ENCODE measurements at places on chromosomes 1 and 21.

DNA sequence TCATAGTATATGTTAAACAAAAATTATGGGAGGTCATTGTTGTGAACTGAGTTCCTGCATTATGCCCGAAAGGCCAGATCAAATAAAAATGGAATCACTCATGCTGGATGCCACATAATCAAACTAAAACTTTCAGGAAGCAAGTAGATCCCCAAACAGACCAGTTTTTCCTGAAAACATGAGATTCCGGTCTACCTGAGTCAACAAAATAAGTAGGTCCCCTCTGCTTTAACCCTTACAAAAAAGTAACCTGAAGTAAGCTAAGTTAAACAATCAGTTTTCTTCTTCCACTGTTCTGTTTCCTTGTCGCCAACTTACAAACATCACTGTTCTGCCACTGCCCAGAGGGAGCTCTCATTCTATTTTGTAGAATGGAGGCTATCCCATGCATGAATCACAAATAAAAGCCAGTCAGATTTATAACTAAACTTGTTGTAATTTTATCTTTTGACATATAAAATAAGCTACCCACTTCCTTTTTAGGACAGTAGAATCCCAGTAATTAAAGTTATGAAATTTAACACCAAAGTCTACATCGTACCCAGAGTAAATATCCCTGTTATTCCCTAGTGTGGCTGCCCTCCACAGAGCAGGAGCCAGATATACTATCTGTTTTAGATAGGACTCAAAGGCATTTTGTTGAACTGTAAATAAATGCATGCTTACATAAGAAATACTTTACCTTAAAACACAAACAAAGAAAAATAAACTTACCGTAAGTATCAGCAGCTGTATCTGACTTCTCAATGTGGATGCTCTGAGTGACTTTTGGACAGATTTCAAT lies 149.4 kb downstream of the TIAM1 start:
- no peak for DNase-seq
- H3K36me3 ChIP-seq: no peaks in the 10 kb centered on the region
- no peaks in the 10 kb centered on the region for H3K27me3 ChIP-seq
- H3K4me3 ChIP-seq: no peak overlapping the region

GRCh38 chr1:39220891-39221870 lies 16.7 kb downstream of the MACF1 start:
- H3K4me1 ChIP-seq: no peaks in the 10 kb centered on the region
- DNase-seq: no peak
- no peak overlapping the region for H3K4me3 ChIP-seq
- no peaks in the 10 kb centered on the region for H3K36me3 ChIP-seq
- H3K27me3 ChIP-seq: no peaks in the 10 kb centered on the region

DNA sequence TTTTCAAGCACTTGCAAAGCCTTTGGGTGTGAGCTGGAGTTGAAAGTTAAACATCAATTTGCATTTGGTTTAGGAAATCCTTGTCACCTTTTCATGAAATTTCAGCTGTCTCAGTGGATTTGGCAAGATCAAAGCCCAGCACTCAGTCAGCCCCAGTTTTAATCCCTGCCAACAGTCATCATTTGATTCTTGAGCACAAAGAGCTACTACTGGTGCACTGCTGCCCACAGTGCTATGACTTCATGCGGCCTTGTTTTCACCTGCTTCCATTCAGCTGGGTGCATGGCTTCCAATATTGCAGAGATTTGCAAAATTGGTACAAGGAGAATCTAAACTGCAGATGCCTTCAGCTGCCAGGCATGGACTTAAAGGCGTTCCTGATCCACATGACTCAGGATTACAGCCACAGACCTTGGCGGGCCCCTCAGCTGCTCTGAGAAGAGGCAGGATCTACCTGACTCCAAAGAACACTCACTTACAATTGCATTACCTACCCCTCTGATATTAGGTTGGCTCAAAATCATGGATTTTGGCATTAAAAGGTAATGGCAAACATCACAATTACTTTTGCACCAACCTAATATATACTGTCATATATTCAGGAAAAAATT lies 259.1 kb downstream of the DSCAM start:
- no peaks in the 10 kb centered on the region for H3K36me3 ChIP-seq
- H3K4me1 ChIP-seq: no peaks in the 10 kb centered on the region
- no peak for DNase-seq
- no peaks in the 10 kb centered on the region for H3K27me3 ChIP-seq

- H3K27ac ChIP-seq: no peak overlapping the region
- no peak for DNase-seq
- H3K36me3 ChIP-seq: no peaks in the 10 kb centered on the region
- peaks cover 5% of the 10 kb centered on the region for H3K4me1 ChIP-seq
Measured at GRCh38 chr1:208599063-208599462, 354.9 kb upstream of the PLXNA2 start.

DNA sequence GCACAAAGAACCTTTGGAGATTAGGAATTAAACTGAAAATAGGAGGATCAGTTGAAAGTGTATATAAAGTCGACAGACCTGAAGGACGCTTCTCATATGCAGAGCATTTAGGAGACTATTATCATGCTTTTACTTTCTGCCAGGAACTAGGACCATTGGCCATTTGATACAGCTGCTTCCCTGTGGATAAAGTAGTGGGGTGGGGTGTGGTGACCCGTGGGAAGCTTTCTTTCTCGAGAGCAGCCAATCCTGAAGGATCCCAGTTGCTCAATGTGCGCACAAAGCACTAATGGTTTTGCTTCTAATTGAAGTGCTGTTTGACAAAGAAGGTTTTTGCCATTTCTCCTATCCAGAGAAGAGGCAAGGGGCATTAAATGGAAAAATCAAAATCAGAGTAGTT lies 14.9 kb upstream of the CD55 start:
- DNase-seq: no peak
- H3K27ac ChIP-seq: no peak overlapping the region
- H3K27me3 ChIP-seq: no peaks in the 10 kb centered on the region

DNA sequence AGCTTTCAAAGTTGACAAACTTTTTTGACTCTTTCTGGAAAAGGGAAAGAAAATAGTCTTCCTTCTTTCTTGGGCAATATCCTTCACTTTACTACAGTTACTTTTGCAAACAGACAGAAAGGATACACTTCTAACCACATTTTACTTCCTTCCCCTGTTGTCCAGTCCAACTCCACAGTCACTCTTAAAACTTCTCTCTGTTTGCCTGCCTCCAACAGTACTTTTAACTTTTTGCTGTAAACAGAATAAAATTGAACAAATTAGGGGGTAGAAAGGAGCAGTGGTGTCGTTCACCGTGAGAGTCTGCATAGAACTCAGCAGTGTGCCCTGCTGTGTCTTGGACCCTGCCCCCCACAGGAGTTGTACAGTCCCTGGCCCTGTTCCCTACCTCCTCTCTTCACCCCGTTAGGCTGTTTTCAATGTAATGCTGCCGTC lies 160.8 kb upstream of the SGIP1 start:
- H3K27me3 ChIP-seq: no peaks in the 10 kb centered on the region
- peaks cover 17% of the 10 kb centered on the region for H3K36me3 ChIP-seq
- DNase-seq: no peak
- peak overlapping the region; percentile 1 for H3K27ac ChIP-seq
- no peaks in the 10 kb centered on the region for H3K4me1 ChIP-seq

- H3K4me1 ChIP-seq: no peaks in the 10 kb centered on the region
- H3K27me3 ChIP-seq: no peaks in the 10 kb centered on the region
- no peak overlapping the region for H3K4me3 ChIP-seq
- H3K27ac ChIP-seq: no peak overlapping the region
Measured at GRCh38 chr1:179322557-179322956, 29.0 kb downstream of the SOAT1 start.

DNA sequence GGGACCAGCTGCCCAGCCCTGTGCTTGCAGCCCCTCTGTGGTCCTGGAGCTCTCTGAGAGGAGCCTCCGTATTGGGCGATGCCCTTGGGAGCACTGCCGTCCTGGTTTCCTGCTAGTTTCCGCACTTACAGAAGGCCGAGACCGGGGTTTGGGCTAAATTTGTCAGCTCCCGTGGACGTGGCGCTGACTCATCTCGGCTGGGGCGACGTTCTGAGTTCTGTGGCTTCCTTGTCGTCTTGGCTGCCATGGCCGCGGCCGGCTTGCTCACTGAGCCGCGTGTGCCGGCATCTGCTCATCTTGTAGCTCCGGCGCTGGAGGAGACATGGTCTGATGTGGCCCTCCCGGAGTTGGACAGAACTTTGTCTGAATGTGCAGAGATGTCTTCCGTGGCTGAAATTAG lies 64.9 kb downstream of the PCNT start:
- H3K4me1 ChIP-seq: peaks cover 14% of the 10 kb centered on the region
- no peak overlapping the region for H3K27ac ChIP-seq
- peaks cover 85% of the 10 kb centered on the region for H3K36me3 ChIP-seq

DNA sequence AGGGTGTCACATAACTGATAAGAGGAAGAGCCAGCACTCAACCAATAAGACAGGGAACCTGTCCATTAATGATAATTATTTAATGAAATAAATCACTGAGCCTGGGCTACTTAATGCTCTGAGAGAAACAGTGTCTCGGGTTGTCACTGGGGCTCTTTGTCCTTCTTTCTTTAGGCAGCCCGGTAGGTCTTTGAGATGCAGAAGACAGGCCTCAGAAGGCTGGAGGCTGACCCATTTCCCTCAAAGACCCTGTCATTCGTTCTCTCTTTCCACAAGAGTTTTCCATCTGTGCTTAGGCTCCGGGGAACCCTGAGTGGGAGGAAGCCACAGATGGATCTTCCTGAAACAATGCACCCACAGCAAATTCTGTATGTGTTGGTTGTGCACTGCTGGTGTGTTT lies 68.2 kb downstream of the BRINP2 start:
- no peak overlapping the region for H3K27ac ChIP-seq
- H3K27me3 ChIP-seq: no peaks in the 10 kb centered on the region
- no peaks in the 10 kb centered on the region for H3K36me3 ChIP-seq
- H3K4me3 ChIP-seq: no peak overlapping the region

DNA sequence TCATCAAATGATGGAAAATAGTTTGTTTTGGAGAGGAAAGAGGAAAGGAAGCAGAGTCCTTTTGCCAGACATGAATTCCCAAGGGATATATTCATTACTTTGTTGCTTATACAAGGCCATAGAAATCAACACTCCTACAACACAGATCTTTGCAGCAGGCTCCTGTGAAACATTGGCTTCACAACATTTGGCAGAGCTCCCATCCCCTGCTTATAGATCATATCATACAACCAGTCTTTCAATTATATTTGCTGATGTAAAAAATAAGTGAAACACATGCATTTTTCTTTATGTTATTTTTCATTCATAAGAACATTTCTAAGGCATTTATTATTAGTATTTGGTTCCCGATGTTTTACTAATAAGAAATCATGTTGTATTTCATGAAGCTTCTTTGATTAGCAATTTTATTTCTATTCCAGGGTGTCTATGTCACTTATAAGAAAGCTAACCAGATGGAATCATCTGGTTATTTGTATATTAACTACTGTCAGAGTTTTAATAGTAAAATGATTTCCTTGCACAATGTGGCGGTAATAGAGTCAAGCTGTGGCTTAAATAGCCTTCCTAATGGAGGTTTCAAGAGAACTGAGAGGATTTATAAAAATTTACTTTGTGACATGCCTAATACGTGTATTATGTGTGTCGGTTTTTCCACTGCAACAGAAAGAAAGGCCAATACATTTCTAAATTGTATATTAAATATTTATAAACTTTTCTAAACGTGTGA lies 470.3 kb upstream of the NCAM2 start:
- no peak overlapping the region for H3K4me3 ChIP-seq
- H3K4me1 ChIP-seq: no peaks in the 10 kb centered on the region
- H3K36me3 ChIP-seq: no peaks in the 10 kb centered on the region
- no peak overlapping the region for H3K27ac ChIP-seq
- no peaks in the 10 kb centered on the region for H3K27me3 ChIP-seq

- DNase-seq: no peak
- H3K4me3 ChIP-seq: peak within 1 kb of the TSS; percentile 24
- H3K36me3 ChIP-seq: peaks cover 35% of the 10 kb centered on the region
- peaks cover 41% of the 10 kb centered on the region for H3K4me1 ChIP-seq
- H3K27ac ChIP-seq: no peak within 1 kb of the TSS
- no peaks in the 10 kb centered on the region for H3K27me3 ChIP-seq
Measured at GRCh38 chr1:16980473-16981268, at the start of gene MFAP2. Gene MFAP2 (minus strand): TSS chr1:16980620. CDS start chr1:16978273, 2,347 bp downstream.

GRCh38 chr1:173635116-173635515 lies at the start of gene TEX50:
Gene TEX50 (plus strand): TSS chr1:173635338. CDS start chr1:173635522, 184 bp downstream.
- no peaks in the 10 kb centered on the region for H3K36me3 ChIP-seq
- no peaks in the 10 kb centered on the region for H3K4me1 ChIP-seq
- no peak for DNase-seq
- H3K4me3 ChIP-seq: no peak within 1 kb of the TSS

DNA sequence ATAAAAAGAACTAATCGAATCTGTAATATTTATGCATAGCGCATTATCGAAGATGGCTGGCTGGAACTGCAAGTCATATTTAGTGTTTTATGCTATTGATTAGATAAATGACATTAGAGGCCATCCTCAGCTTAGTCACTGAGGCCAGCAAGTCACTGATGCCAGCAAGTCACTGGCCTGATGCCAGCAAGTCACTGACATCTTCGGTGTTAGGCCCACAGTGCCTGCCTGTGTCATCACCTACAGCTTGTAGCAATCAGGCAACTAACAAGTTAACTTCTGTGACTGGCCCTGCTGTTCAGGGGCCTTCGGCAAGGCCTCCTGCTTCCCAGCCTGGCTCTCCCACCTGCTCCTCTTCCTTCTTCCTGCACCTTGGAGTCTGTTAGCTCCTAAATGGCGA lies 65.6 kb upstream of the SCCPDH start:
- no peak overlapping the region for H3K4me3 ChIP-seq
- no peaks in the 10 kb centered on the region for H3K4me1 ChIP-seq
- H3K27ac ChIP-seq: no peak overlapping the region
- no peak for DNase-seq
- peaks cover 6% of the 10 kb centered on the region for H3K36me3 ChIP-seq

- no peaks in the 10 kb centered on the region for H3K27me3 ChIP-seq
- H3K4me3 ChIP-seq: no peak overlapping the region
- no peaks in the 10 kb centered on the region for H3K4me1 ChIP-seq
- H3K27ac ChIP-seq: no peak overlapping the region
- no peak for DNase-seq
Measured at GRCh38 chr1:173421286-173421685, 55.8 kb upstream of the PRDX6 start.

- H3K36me3 ChIP-seq: peaks cover 5% of the 10 kb centered on the region
- no peak for DNase-seq
- no peaks in the 10 kb centered on the region for H3K27me3 ChIP-seq
- no peaks in the 10 kb centered on the region for H3K4me1 ChIP-seq
- no peak overlapping the region for H3K4me3 ChIP-seq
Measured at GRCh38 chr1:8538502-8538901, 220.6 kb downstream of the SLC45A1 start.

DNA sequence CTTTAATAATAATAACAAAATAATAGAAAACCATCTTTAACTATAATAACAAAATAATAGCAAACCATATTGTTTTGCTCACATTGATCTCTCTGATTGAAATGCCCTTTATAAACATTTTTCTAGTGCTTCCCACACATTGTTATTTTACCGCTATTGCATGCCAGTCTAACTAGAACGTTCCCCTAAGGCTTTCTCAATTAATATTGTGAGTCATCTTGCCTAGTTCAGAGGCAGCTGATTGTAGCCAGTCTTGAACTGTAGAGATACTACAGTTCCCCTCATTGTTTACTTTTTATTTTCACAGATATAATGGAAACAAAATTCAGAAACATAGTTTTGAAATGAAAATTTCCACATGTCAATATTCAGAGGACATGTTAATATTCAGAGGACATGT lies 192.3 kb upstream of the ADGRL4 start:
- no peaks in the 10 kb centered on the region for H3K36me3 ChIP-seq
- no peak overlapping the region for H3K27ac ChIP-seq
- DNase-seq: no peak
- no peaks in the 10 kb centered on the region for H3K27me3 ChIP-seq

- H3K27ac ChIP-seq: no peak within 1 kb of the TSS
- DNase-seq: no peak
- no peaks in the 10 kb centered on the region for H3K27me3 ChIP-seq
- no peaks in the 10 kb centered on the region for H3K36me3 ChIP-seq
Measured at GRCh38 chr1:158398818-158399514, at the start of gene OR10T2. Gene OR10T2 (minus strand): TSS chr1:158399466. CDS start chr1:158399466, 0 bp downstream.

GRCh38 chr1:24761582-24761981 lies 16.3 kb downstream of the CLIC4 start:
- H3K4me1 ChIP-seq: no peaks in the 10 kb centered on the region
- no peak overlapping the region for H3K4me3 ChIP-seq
- H3K27ac ChIP-seq: no peak overlapping the region
- H3K27me3 ChIP-seq: no peaks in the 10 kb centered on the region
- no peak for DNase-seq
